Caco-2 (cell line): ENCODE measurements at places on chromosomes 1 and 21.

DNA sequence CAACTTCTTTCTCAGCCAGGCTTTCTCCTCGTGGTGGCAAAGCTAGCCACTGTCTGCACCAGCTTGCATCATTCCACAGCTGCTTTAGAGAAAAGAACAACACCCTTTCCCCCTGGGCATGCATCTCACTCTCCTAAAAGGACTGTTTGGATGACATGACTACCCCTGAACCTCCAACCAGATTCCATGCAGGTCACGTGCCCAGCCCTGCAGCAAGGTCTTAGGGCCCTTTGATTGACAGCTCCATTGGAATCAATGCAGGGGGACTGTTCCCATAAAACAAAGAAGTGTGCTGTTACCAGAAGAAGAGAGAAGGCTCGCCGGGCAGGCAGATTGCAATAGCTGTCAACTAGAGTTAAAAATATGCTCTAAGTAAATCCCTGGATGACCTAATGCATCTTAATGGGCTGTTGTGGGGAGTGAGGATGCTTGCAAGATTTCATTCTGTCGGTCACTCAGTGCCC is 24.4 kb downstream of the KCNA2 start:
- no peak for DNase-seq

GRCh38 chr1:110060034-110060661 is 10.3 kb downstream of the ALX3 start:
- DNase-seq = peak; percentile 57

GRCh38 chr1:8941906-8942305 is 3.8 kb upstream of the CA6 start:
- DNase-seq = no peak

GRCh38 chr1:29688471-29689365 is 452.4 kb downstream of the PTPRU start:
- no peak for DNase-seq

DNA sequence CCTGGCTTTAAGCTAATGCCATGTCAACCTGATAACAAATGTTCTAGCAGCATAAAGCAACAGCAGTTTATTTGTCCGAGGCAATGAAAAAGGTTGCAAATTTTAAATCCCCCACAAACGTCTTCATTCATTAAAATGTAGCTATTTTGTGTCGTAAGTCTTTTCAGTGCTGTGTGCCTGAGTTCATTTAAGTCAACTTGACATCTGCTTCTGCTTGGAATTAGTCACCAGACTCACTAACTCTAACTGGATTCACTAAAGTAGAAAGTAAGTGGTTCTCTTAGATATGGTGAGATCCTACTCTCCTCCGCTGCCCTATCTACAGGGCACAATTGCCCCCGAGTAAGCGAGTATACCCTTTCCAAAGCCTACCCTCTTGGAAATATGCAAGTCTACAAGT is 118.4 kb upstream of the CHRM3 start:
- no peak for DNase-seq

- DNase-seq = no peak
Measured at GRCh38 chr1:26701266-26701994, 5.6 kb downstream of the ARID1A start.

DNA sequence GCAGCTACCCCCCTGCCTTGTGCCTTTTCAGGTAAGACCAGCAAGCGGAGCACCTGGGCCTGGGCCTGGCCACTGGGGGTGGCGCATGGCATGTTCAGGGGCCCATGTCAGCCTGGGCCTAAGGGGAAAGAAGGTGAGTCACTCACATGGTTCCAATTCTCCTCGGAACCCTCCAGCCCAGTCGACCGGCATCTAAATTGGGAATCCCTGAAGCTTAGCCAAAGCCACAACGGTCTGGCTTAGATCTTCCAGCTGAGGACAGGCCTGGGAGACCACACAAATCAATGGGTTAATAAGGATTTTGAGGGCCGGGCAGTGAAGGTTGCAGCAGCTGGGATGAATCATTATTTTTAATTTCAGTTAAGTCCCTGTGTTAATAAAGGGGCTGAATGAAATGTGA is 145.1 kb upstream of the SMYD2 start:
- DNase-seq = no peak

DNA sequence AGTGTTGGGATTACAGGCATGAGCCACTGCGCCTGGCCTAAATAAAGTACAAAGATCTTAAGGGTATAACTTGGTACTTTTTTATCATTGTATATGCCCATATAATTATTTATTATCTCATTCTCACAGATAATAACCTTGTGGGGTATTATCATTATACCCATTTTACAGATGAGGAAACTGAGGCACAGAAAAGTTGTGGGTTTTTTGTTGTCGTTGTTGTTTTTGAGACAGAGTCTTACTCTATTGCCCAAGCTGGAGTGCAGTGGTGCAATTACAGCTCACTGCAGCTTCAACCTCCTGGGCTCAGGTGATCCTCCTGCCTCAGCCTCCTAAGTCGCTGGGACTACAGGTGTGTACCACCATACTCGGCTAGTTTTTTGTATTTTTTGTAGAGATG is 4.1 kb downstream of the CGN start:
- DNase-seq = no peak

GRCh38 chr1:58670181-58670580 is 29.7 kb downstream of the MYSM1 start:
- no peak for DNase-seq

GRCh38 chr1:2042830-2043773 is 7.1 kb upstream of the PRKCZ start:
- no peak for DNase-seq

DNA sequence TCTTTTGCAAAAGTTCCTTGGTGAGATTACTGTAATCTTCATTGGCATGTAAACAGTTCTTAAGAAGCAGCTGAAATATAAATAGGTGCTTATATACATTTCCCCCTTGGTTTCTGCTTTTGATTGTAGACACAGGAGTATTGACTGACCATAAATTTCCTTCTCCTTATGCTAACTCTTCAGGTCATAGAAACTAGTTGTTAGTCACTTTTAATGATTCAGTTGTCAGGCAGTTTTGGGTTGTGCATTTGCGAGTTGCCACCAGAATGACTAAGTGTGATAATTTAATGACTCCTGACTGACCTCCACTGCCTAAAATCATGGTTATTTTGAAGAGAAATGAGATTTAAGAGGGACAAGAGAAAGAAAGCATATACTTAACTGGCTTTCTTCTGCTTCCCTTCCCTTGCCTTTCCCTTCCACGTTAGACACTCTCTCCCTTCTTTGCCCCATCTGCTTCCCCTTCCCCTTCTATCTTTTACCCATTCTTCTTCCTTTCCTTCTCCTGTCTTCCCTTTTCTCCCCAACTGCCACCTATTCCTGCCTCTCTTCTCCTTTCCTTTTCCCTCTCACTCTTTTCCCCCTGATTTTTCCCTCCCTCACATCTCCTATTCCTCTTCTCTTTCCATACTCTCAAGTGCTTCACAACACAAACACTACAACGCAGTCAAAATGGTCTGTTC is 12.3 kb downstream of the ZMPSTE24 start:
- DNase-seq = no peak

- DNase-seq = peak; percentile 14
Measured at GRCh38 chr1:53553734-53554509, 94.7 kb downstream of the DMRTB1 start.

DNA sequence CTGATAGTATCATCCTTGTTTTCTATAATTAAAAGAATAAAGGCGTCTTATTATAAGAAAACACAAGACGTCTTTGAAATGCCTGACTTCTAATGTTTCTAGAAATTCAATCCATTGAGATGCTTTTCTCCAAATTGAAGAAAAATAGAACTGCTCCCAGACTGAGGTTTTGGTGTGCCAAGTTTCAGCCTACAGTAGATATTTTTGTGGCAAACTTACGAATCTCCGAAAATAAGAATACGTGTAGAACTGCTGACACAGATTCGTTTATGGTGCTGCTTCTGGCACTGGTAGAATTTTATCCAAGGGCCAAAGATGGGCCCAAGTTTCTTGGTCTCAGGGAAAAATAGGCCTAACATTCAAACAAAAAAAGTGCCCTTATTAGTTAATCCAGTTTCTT is 554.5 kb upstream of the NR5A2 start:
- DNase-seq = no peak

GRCh38 chr1:232904566-232904965 is 45.8 kb upstream of the NTPCR start:
- DNase-seq = no peak

DNA sequence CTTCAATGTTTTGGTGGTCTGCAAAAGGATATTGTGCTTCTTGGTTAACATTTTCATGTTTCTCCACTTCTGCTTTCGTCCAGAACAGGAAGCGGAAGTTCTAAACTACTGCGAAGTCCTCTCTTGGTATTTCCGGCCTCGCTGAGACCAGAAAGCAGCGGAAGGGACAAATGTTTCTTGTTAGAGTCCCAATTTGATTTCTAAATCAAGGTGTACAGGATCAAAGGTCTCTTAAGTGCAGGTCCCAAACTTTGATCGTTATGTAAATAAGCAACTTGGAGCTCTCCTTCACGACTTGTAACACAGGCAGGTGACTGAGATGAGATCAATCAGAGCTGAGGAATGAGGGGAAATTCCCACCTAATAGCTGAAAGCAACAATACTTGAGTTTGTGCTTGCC is 40.1 kb upstream of the HMCN1 start:
- DNase-seq = no peak

- no peak for DNase-seq
Measured at GRCh38 chr1:67610450-67610849, 74.6 kb upstream of the GADD45A start.

DNA sequence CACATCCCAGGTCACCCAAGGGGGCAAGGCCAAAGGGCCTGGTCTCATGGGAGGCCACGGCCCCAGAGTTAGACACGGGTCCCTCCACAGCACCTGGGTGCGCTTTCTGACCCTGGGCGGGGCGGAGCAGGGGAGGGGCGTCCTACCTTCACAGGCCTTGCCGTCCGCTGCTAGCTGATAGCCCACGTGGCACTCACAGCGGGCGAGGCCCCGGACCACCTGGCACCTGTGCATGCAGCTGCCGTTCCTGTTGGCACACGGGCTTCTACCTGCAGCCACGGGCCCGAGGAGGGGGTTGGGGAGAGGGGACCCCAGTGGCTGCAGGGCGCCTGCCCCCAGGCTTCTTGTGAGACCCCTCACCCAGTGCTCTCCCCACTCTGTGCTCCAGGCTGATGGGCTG is 59.9 kb downstream of the ARHGEF16 start:
- DNase-seq = no peak

GRCh38 chr1:38117444-38117887 is 70.9 kb upstream of the POU3F1 start:
- DNase-seq = no peak

GRCh38 chr1:37171691-37172090 is 137.4 kb upstream of the GRIK3 start:
- no peak for DNase-seq

GRCh38 chr1:40770296-40771070 is 13.1 kb upstream of the KCNQ4 start:
- no peak for DNase-seq

- peak; percentile 7 for DNase-seq
Measured at GRCh38 chr21:45588871-45589491, 46.7 kb upstream of the SLC19A1 start.

DNA sequence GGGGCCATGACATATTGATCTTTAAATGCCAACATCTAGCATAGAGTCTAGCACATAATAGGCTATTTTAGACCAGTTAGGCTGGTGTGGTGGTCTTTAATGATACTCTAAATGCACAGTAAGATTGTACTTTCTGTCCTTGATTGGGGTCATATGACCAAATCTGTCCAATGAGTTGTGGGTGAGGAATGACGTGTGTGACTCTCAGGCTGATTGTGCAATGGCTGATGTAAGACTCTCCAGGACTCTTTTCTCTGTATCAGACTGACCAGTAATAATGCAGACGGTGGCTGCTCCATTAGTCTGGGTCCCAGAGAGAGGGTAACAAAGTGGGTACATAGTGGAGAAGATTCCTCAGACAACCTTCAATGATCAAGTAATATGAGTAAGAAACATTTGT is 541.6 kb upstream of the CAMK1G start:
- DNase-seq = no peak

GRCh38 chr1:118927427-118928187 is 60.5 kb downstream of the TBX15 start:
- no peak for DNase-seq

DNA sequence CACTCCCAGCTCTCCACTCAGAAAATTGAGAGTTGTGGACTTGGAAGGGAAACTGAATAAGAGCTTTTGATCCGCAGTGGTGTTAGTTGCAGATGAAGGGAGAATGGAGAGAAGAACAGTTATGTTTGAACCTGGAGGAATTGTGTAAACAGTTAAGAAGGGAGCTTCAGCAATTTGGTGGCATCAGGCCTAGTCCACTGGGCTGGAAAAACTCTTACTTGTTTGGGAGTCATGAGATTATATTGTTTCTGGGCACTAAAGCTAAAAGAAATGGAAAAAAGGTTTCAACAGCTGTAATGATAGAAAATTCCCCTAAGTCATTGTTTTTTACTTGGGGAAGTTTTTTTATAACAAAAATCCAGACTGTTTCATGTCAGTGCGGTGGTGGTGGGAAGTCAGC is 256.1 kb upstream of the C1orf87 start:
- DNase-seq = no peak

- DNase-seq = no peak
Measured at GRCh38 chr1:179168536-179168935, 60.9 kb downstream of the ABL2 start.

DNA sequence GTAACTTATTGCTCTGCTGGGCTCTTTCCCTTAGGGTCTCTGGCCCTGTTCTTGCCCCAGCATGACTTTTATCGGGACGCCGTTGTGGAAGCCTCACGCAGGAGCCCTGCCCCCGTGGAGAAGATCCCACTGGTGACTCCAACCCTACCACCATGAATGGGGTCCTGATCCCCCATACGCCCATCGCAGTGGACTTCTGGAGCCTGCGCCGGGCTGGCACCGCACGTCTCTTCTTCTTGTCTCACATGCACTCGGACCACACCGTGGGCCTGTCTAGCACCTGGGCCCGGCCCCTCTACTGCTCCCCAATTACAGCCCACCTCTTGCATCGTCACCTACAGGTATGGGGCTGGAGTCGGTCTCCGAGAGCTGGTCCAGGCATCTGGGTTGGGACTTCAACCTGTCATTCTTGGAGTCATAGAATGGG is 322 bp downstream of the DCLRE1B start:
- DNase-seq = peak; percentile 49

GRCh38 chr1:116168277-116169032 is 57.3 kb downstream of the MAB21L3 start:
- DNase-seq = no peak

DNA sequence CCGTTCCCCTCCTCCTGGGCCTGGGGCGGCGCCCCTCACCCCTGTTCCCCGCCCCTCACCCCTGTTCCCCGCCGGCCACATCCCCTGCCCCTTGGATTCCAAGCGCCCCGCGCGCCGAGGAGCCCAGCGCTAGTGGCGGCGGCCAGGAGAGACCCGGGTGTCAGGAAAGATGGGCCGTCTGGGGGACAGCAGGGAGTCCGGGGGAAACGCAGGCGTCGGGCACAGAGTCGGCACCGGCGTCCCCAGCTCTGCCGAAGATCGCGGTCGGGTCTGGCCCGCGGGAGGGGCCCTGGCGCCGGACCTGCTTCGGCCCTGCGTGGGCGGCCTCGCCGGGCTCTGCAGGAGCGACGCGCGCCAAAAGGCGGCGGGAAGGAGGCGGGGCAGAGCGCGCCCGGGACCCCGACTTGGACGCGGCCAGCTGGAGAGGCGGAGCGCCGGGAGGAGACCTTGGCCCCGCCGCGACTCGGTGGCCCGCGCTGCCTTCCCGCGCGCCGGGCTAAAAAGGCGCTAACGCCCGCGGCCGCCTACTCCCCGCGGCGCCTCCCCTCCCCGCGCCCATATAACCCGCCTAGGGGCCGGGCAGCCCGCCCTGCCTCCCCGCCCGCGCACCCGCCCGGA is at the start of gene TP73:
Gene TP73 (plus strand): TSS at position 587 of the 618 bp plus-strand sequence. CDS start 29,850 bp downstream, outside the sequence.
- DNase-seq = peak; percentile 64

- DNase-seq = no peak
Measured at GRCh38 chr1:101030881-101031280, 5.3 kb upstream of the DPH5 start.
